Sigmoid colon (tissue), 7 donors: ENCODE measurements at places on chromosomes 6 and 20. TPM values are rescaled to one million over a fixed set of nuclear protein-coding genes. Genes with fewer than 3 reads are reported as not detected.

ZSWIM1 gene
- 6.7 TPM for total RNA-seq

SLC25A27 gene
- total RNA-seq = 36.7 TPM

ZC3H12D gene
- total RNA-seq = 1.3 TPM

GRCh38 chr6:33607784-33608161 is 13.3 kb upstream of the ITPR3 start:
- DNase-seq = no peak

- no peak for DNase-seq
These were observed 10.4 kb downstream of the OPN5 start for GRCh38 chr6:47792216-47792733.

DNA sequence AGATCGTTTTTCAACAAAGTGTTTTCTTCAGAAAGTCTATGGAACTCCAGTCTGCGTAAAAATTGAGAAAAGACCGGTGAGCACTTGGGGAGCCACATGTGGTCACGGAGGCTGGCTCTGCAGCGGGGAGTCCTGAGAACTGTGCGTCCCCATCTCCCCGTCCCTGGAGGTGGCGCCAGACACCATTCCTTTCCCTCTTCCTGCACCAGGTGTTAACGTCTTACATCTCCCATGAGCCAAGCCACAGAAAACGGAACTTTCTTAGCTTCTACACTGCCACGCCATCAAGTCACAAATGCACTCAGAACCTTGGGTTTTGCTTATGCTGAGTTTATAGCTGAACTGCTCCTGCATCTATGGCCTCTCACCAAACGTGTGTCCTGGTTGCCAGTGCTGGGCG is 62.6 kb downstream of the GINS1 start:
- peak; percentile 58 for DNase-seq

DNA sequence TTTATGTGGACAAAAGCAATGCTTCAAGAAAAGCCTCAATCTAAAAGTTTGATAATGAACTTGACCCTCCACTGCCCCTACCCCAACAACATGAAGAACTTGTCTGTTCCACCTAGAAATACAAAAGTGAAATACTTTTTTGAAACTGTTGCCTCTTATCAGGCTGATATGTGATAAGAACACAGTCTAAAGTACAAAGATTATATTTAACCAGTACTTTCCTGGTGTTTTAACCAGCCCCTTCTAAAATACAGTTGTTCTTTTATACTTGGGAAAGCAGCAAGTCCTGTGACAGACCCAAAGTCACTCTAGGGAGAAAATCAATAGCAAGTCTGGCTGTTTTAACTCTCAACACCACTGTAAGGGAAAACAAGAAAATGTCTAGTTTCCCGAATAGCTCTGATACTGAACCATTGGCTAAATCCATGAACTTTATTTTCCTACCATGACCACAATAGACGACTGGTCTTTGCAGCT is 6.6 kb downstream of the OARD1 start:
- no peak for DNase-seq

DNA sequence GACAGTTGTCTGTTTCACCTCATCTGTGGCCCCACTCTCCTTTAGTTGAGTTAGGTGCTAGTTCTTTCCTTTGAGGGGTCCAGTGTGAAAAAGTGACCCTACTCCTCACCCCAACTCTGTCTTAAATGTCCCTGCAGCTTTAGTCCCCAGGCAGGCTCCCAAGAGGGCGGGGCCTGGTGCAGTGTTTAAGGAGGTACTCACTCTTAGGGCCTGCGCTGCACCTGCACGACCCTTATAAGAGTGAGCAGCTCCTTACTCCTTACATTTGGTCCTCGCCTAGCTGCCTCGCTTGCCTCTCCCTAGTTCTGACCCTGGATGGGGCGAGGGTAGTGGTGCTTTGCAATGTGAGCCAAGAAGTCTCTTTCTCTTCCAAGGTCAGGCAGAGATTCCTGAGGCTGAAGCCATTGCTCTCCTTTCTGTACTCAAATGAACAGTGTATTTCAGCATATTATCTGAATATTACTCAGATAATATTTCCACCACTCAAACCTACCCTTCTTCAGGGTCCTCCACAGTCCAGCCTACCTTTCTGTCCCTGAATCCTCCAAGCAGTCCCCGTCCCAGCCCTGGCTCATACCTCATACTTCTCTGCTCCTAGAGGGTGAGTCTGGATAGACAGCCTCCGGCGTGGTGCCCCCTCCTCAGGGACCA is 11.9 kb upstream of the VEGFA start:
- peak; percentile 33 for DNase-seq
